ENCODE measurements at places on chromosomes 6 and 20. TPM values are rescaled to one million over a fixed set of nuclear protein-coding genes. Genes with fewer than 3 reads are reported as not detected.

- no peak overlapping the region for H3K27ac ChIP-seq
- no peak for DNase-seq
- no peaks in the 10 kb centered on the region for H3K27me3 ChIP-seq
- no peaks in the 10 kb centered on the region for H3K36me3 ChIP-seq
Measured at GRCh38 chr6:114735025-114735735, 392.4 kb upstream of the HS3ST5 start.

DNA sequence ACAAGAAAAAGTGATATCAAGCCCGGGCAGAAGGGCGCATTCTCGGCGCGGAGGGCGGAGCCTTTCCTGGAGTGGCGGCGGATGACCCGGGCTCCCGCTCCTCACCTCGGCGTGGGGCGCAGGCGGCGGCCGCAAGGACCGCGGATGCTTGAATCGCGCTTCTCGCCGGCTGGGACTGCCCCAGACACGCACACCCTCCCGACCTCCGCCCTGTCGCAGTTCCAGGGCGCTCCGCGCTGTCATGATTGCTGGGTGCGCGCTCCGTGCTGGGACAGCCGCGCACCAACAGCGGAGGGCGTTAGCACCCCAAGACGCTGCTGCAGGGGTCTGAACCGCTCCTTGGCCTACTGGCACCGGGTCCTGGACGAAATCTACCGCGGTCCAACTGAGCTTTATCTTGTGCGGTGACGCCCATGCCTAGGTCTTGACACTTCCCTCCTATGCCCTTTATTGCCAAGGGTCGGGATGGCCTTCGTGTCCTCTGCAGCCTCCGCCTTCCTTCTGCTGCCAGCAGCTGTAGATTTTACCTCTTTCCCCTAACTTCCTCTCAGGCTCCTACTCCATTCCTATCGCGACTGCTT is 43.3 kb downstream of the IRAK1BP1 start:
- no peak overlapping the region for H3K27ac ChIP-seq
- no peaks in the 10 kb centered on the region for H3K36me3 ChIP-seq
- H3K27me3 ChIP-seq: no peaks in the 10 kb centered on the region
- H3K4me3 ChIP-seq: peak overlapping the region; percentile 44

- H3K36me3 ChIP-seq: no peaks in the 10 kb centered on the region
- no peak overlapping the region for H3K27ac ChIP-seq
- no peak for DNase-seq
Measured at GRCh38 chr20:10951216-10951615, 277.4 kb upstream of the JAG1 start.

DNA sequence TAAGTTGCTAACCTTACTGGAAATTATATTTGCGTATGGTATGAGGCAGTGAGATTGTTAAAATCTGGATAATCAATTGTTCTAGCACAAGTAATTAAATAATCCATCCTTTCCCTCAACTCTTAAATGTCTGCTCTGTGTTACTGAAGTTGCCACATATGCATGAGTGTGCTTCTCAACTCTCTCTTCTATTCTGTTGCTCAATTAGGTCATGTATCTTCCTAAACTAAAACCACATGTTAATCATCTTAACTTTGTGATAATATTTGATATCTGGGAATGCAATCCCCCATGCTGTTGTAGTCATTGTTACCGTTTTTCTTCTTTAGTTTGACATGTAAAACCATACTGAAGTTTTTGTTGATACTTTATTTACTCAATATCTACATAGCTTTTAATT is 63.5 kb upstream of the STMND1 start:
- no peak overlapping the region for H3K4me3 ChIP-seq
- no peak for DNase-seq
- H3K4me1 ChIP-seq: no peaks in the 10 kb centered on the region
- H3K27ac ChIP-seq: no peak overlapping the region
- no peaks in the 10 kb centered on the region for H3K36me3 ChIP-seq
- no peaks in the 10 kb centered on the region for H3K27me3 ChIP-seq

DNA sequence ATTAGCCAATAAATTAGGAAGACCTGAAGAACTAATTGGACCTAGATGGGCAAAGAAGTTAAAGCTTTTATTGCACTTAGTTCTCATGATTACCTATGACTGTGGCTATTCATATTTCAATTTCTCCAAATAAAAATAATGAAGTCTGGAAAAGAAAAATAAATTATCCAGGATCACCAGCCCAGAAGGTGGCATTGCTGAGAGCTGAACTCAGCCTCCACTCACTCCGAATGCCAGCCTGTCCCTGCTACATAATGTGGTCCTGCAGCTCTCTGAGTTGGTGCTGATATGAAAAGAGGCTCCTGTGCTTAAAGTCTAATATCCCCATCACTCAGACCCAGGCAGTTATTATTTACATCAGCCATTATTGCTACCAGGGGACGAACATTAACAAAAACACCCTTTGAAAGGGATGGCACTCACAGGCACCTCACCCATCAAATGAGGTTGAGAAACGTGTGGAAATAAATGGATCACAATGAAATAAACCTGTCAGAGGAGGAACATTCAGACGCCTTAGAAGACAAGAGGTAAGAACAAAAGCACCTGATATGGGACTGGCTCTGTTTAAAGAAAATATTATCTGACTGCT is 649.7 kb upstream of the CHD6 start:
- no peaks in the 10 kb centered on the region for H3K27me3 ChIP-seq
- no peak overlapping the region for H3K4me3 ChIP-seq
- H3K27ac ChIP-seq: no peak overlapping the region
- H3K4me1 ChIP-seq: no peaks in the 10 kb centered on the region

DNA sequence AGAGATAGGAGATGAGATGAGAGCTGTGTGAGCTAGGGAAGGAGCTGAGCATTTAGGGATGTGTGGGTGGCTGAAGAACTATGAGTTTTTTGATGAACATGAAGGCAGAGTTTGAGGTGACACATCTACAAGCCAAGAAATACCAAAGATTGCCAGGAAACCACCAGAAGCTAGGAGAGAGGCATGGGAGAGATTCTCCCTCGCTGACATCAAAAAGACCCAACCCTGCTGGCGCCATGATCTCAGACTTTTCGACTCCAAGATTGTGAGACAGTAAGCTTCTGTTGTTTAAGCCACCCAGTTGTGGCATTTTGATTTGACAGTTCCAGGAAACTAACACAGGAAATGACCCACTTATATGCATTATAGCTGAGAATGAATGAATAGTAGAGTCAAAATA is 790.9 kb downstream of the TFAP2A start:
- DNase-seq: no peak
- H3K27me3 ChIP-seq: no peaks in the 10 kb centered on the region
- no peak overlapping the region for H3K27ac ChIP-seq
- H3K4me1 ChIP-seq: no peaks in the 10 kb centered on the region

DNA sequence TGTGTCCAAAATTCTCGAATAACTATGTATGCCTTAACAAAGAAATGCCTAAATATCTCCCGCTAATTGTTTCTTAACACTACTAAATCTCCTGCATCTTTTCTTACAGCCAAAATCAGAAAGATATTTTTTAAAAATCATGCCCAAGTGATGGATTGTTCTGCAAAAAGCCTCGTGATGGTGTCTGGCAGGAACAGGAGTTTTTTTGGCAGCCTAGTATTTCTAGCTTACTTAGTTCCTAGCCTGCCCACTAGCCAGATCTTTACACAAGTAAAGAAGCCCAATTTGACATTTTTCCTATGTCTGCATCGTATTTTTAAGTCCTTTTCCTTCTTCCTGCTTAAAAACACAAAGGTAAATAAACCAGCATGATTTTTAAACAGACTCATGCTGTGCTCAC is 31.5 kb downstream of the SLC2A12 start:
- no peaks in the 10 kb centered on the region for H3K27me3 ChIP-seq
- H3K27ac ChIP-seq: no peak overlapping the region
- no peaks in the 10 kb centered on the region for H3K4me1 ChIP-seq
- no peak overlapping the region for H3K4me3 ChIP-seq
- no peak for DNase-seq

GRCh38 chr6:35139924-35140638 is 1.1 kb downstream of the TCP11 start:
- H3K4me1 ChIP-seq: no peaks in the 10 kb centered on the region
- peak; percentile 47 for DNase-seq
- no peaks in the 10 kb centered on the region for H3K36me3 ChIP-seq
- no peaks in the 10 kb centered on the region for H3K27me3 ChIP-seq
- H3K27ac ChIP-seq: no peak overlapping the region

- no peak overlapping the region for H3K4me3 ChIP-seq
- peaks cover 32% of the 10 kb centered on the region for H3K4me1 ChIP-seq
- DNase-seq: no peak
- H3K27ac ChIP-seq: no peak overlapping the region
- no peaks in the 10 kb centered on the region for H3K36me3 ChIP-seq
Measured at GRCh38 chr6:11224966-11225463, 7.5 kb downstream of the NEDD9 start.

- H3K4me1 ChIP-seq: no peaks in the 10 kb centered on the region
- no peaks in the 10 kb centered on the region for H3K36me3 ChIP-seq
- no peaks in the 10 kb centered on the region for H3K27me3 ChIP-seq
Measured at GRCh38 chr6:42091718-42092023, 41.3 kb downstream of the TAF8 start.

DNA sequence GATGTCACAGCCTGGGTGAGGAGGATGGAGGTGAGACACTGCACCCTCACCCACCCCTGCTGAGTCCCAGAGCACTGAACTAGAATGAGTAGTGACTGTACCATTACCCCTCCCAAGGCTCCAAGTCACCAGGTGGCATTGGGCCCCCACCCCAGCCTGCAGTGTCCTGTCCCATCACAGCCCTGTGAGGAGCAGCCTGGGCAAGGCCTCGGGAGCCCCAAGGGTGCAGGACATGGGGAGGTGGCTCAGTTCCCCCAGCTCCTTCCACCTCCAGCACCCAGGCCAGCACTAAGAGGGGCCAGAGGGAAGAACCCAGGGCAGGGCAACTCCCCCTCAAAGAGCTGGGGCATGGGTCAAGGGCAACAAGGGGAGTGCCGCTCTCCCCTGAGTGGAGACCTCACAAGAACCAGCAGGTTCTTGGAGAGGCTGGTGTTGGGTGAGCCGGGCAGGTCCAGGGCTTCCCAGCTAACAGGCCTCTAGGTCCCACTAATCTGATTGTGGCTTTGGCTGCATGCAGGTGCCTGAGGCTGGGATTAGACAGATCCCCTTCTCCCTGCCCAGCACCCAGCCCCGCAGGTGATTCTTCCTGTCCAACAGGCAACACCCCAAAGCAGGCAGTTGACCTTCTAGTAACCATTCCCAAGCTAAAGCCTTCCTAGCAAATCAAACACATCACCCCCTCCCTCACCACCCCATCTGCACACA is 2.6 kb downstream of the CST4 start:
- H3K27me3 ChIP-seq: no peaks in the 10 kb centered on the region
- H3K36me3 ChIP-seq: no peaks in the 10 kb centered on the region
- no peak overlapping the region for H3K4me3 ChIP-seq
- DNase-seq: no peak
- no peaks in the 10 kb centered on the region for H3K4me1 ChIP-seq

GRCh38 chr6:148972481-148972880 is 225.7 kb downstream of the UST start:
- H3K4me3 ChIP-seq: no peak overlapping the region
- DNase-seq: peak; percentile 63
- no peaks in the 10 kb centered on the region for H3K36me3 ChIP-seq
- no peaks in the 10 kb centered on the region for H3K4me1 ChIP-seq
- H3K27ac ChIP-seq: no peak overlapping the region

Gene NKX2-4
- total RNA-seq: not detected

Gene LCA5
- total RNA-seq: 1.1 TPM

Gene SMLR1
- not detected for total RNA-seq

Gene C20orf202
- total RNA-seq: not detected

Gene RARS2
- total RNA-seq: 24.7 TPM
